Stimulated activated CD4-positive, alpha-beta T cell treated with anti-CD3 and anti-CD28 coated beads, Interleukin-15, amount 100 ng/mL, for 1 hour (primary cell): ENCODE measurements at places on chromosomes 16 and 17.

GRCh38 chr16:65120461-65120830, 1.4 kb downstream of the CDH11 start:
- no peak for DNase-seq

GRCh38 chr17:32227910-32228309, 37.7 kb upstream of the RHBDL3 start:
- DNase-seq: no peak

DNA sequence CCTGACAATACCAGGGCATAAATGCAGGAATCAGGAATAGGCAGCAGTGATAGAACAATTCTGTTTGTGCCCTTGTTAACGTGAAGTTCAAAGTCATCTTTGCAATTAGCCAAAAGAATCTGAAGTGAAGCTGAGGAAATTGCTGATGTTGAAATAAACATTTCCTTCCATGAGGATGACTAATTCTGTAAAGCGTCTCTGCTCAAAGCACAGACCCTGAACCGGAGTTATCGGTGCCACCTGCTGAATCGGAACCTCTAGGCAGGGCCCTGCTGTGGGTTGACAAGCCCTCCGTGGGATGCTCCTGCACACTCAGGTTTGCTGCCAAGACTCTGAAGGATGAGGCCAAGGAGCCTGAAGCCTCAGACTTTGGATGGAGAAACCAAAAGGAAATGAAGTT, 37.0 kb upstream of the CDH1 start:
- no peak for DNase-seq

GRCh38 chr17:65278050-65278819, 141.1 kb downstream of the RGS9 start:
- peak; percentile 6 for DNase-seq

GRCh38 chr17:47808036-47808829, 13.4 kb downstream of the OSBPL7 start:
- DNase-seq: no peak

DNA sequence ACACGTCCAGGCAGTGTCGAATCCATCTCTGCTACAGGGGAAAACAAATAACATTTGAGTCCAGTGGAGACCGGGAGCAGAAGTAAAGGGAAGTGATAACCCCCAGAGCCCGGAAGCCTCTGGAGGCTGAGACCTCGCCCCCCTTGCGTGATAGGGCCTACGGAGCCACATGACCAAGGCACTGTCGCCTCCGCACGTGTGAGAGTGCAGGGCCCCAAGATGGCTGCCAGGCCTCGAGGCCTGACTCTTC, 7.2 kb upstream of the CD68 start:
- DNase-seq: no peak

DNA sequence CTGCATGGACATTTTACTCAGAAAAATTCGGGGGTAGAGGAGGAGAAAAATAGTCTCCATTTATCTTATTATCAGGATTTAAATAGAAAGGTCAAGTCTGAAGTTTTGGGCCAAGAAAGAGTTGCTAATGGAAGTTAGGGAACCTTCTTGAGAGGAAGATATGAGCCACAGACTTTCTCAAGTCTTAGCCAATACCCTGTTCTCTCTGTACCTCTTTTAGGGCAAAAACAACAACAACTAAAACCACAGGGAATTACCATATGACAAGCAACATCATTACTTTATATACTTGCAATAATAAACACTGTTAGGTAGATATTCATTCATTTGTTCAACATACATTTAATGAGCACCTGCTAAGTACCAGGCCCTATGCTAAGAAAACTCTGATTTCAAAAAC, 282.2 kb upstream of the CDH5 start:
- DNase-seq: no peak

DNA sequence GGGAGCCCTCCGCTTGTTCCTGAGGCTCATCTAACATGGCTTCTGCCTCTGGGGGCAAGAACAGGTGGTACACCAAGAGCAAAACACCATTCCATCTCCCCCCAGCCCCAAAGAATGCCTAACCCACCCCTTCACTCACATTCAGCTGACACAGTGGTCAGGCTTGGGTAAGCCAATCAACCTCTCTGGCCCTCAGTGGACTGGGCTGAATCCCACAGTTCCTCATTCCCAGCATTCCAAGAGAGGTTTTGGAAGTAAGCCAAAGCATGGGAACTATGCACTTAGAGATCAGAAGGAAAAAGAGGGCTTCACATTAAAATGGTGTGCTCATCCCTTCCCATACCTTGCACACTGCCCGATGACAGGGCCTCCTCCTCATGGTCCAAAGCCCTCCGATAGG, 7.8 kb downstream of the PIGS start:
- no peak for DNase-seq

DNA sequence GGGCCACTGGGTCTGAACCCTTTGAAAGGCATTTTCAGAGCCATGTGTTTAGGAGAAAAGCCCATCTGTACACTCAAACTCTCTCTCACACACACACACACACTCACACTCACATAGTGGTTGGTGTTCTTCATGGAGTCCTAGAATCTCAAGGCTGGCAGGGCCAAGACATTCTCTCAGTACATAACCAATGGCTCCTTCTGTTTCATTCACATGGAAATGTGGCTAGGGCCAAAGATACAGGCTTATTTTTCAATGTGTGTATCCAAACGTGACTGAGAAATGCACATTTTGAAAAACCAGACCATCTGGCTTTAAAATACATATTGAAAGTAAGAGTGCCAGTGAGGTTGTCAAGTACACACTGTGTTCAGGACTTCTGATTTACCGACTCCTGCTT, 59.0 kb upstream of the SALL1 start:
- no peak for DNase-seq
